Naive thymus-derived CD8-positive, alpha-beta T cell (primary cell): ENCODE measurements at places on chromosomes 12 and 14.

DNA sequence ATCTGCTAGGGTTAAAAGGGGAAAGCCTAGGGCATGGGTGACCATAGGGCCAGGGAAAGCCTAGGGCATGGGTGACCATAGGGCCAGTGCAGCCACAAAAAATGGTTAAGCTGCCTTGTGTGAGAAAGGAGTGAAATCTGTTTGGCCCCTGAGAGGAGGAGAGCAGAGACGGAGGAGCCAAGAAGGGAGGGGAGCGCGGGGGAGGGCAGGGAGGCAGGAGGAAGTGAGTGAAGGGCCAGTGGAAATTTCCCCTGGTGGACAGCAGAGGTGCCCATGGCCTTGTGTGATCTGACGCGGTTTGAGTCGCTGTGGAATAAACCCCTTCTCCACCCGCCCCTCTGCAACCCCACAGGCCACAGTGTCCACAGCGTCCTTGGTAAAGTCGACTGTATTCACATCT, 618 bp upstream of the AQP6 start:
- peaks cover 12% of the 10 kb centered on the region for H3K27me3 ChIP-seq

DNA sequence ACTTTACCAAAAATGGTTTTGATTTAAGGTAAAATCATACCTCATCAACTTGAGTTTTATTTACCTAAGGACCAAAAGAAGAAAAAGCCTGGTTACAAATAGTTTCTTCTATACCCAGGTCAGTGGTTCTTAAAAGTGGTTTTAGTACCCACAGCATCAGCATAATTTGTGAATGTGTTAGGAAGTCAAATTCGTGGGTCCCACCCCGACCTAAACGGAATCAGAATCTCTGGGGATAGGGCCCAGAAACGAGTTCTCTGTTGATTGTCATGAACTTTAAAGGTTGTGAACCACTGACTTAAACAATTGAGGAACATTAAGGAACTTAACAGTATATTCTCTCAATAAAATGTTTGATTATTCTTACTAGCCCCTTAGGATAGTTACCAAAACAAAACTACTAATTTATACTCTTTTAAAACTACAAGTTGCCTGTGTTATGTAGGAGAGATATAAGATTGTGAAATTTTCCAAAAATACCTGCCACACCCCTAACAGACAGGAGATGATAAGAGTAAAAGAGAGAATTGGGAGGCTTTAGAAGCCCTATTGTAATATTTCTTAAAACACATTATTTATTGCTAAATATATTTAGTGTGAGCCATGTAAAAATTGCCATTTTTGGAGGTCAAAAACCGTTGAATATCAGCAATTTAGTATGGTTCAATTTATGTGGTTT, 669 bp upstream of the SLC25A21 start:
- no peak for DNase-seq
- H3K27me3 ChIP-seq = peaks cover 20% of the 10 kb centered on the region
- H3K27ac ChIP-seq = no peak overlapping the region
- H3K4me3 ChIP-seq = no peak overlapping the region

- H3K27ac ChIP-seq = no peak overlapping the region
- DNase-seq = no peak
- H3K4me3 ChIP-seq = no peak overlapping the region
- no peaks in the 10 kb centered on the region for H3K4me1 ChIP-seq
- H3K36me3 ChIP-seq = no peaks in the 10 kb centered on the region
- peaks cover 5% of the 10 kb centered on the region for H3K27me3 ChIP-seq
These were observed 10.6 kb downstream of the TRHDE start for GRCh38 chr12:72282721-72283120.

GRCh38 chr12:75390156-75390898, 562 bp upstream of the GLIPR1L2 start:
- H3K27me3 ChIP-seq = no peaks in the 10 kb centered on the region
- no peak for DNase-seq
- peak overlapping the region; percentile 99 for H3K27ac ChIP-seq
- H3K4me3 ChIP-seq = peak overlapping the region; percentile 93

DNA sequence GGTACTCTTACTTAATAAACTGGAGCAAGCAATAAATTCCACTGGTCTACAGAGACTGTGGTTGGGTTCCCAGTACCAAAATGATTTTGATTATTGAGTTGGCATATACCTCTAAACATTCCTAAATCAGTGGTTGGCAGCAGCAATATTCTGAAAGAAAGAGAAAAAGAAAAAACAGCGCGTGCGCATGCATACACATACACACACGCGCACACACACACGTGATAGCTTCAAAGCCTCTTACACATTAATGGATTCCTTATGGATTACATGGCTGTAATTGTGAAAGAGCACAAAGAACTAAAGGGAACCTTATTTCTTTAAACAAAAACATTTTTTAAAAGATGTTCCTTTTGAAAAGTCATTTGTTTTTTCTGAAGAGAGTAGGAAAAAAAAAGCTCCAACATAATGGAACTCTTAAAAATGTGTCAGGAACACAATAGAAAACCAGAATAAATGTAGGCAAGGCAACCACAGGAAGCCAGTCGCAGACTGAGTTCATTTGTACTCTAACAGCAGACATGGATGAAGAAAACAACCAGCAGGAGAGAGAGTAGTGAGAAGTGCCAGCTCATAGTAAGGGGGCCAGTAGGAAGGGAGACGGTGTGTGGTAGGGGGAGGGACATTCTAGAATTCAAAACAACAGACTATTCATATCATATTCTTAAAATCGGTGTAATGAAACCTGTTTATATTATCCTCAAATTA, 80.0 kb downstream of the DRAM1 start:
- no peaks in the 10 kb centered on the region for H3K27me3 ChIP-seq
- no peak for DNase-seq
- no peak overlapping the region for H3K27ac ChIP-seq
- H3K36me3 ChIP-seq = peaks cover 6% of the 10 kb centered on the region

GRCh38 chr12:16789204-16789790, 183.3 kb upstream of the LMO3 start:
- H3K27ac ChIP-seq = no peak overlapping the region
- H3K4me3 ChIP-seq = no peak overlapping the region
- H3K27me3 ChIP-seq = no peaks in the 10 kb centered on the region
- H3K36me3 ChIP-seq = no peaks in the 10 kb centered on the region
- no peak for DNase-seq
- H3K4me1 ChIP-seq = no peaks in the 10 kb centered on the region

- H3K36me3 ChIP-seq = peaks cover 9% of the 10 kb centered on the region
- no peaks in the 10 kb centered on the region for H3K27me3 ChIP-seq
- DNase-seq = no peak
- H3K4me3 ChIP-seq = peak overlapping the region; percentile 92
- H3K27ac ChIP-seq = peak overlapping the region; percentile 99
- H3K4me1 ChIP-seq = peaks cover 53% of the 10 kb centered on the region
These were observed 1.4 kb downstream of the PCNX4 start for GRCh38 chr14:60093080-60093479.

DNA sequence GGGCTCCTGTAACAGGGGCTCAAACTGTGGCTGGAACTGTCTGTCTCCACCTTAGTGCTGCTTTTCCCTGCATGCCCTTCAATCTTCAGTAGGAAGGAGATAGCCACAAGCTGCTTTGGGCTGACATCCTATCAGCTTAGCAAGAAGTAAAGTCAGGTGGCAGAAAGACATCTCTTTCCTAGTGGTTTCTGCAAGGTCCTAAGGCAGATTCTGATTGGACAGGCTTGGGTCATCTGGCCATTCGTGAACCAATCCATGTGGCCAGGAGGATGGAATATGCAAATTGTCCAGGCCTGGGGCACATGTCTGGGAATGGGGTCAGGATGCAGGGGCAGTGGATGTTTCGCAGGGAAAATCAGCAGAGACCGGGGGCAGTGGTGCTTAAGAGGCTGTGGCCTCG, 5.2 kb downstream of the RITA1 start:
- H3K4me1 ChIP-seq = peaks cover 17% of the 10 kb centered on the region
- no peak overlapping the region for H3K27ac ChIP-seq
- DNase-seq = no peak
- H3K36me3 ChIP-seq = peaks cover 37% of the 10 kb centered on the region
- H3K27me3 ChIP-seq = no peaks in the 10 kb centered on the region

- no peaks in the 10 kb centered on the region for H3K4me1 ChIP-seq
- no peaks in the 10 kb centered on the region for H3K27me3 ChIP-seq
- no peaks in the 10 kb centered on the region for H3K36me3 ChIP-seq
- no peak for DNase-seq
- no peak overlapping the region for H3K27ac ChIP-seq
These were observed 119.3 kb downstream of the SLC35F4 start for GRCh38 chr14:57746563-57746962.

DNA sequence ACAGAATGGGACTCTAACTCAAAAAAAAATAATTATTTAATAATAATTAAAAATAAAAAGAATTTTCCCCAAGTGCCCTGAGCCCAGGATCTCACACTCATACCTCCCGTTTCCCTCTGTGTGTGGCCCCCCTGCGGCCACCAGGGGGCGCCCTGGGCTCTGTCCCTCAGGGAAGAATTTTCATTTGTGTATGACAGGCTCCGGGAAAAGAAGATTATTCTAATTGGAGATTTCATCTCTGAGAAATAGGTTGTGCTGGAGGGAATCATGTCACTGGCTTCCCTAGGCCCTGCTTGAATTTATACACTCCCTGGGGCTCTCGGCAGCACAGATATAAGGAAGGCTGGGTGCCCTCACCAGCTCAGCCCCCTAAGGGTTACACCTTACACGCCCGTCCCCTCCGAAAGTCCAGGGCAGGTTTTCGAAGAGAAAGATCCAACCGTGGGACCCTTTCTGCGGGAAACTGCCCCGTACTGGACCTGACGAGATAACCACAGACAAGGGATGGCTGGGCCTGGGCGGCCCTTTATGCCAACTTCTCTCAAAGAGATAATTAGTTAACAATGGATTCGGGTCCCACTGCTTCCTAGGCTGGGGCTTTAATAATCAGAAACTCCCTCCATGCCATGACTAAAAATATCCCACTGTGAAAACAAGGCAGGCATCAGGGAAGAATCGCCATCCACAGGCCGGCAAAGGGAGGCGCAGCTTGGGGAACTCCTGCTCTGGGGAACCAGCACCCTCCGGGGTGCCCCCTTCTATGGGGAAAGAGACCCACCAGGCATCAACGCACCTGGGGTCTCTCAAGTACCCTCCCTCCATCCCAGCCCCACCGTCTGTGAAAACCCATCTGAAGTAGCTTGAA, 80.7 kb downstream of the KDM2B start:
- H3K27ac ChIP-seq = no peak overlapping the region
- no peaks in the 10 kb centered on the region for H3K27me3 ChIP-seq
- peaks cover 36% of the 10 kb centered on the region for H3K4me1 ChIP-seq
- no peak overlapping the region for H3K4me3 ChIP-seq
- DNase-seq = peak; percentile 47

GRCh38 chr12:32025906-32026305, 66.7 kb downstream of the RESF1 start:
- peak overlapping the region; percentile 77 for H3K27ac ChIP-seq
- H3K27me3 ChIP-seq = no peaks in the 10 kb centered on the region
- peaks cover 10% of the 10 kb centered on the region for H3K36me3 ChIP-seq
- peaks cover 21% of the 10 kb centered on the region for H3K4me1 ChIP-seq
- peak overlapping the region; percentile 53 for H3K4me3 ChIP-seq
